ENCODE measurements at places on chromosomes 1 and 21.

- peak; percentile 48 for DNase-seq
These were observed 3.7 kb upstream of the ARHGEF19 start for GRCh38 chr1:16215882-16216753.

DNA sequence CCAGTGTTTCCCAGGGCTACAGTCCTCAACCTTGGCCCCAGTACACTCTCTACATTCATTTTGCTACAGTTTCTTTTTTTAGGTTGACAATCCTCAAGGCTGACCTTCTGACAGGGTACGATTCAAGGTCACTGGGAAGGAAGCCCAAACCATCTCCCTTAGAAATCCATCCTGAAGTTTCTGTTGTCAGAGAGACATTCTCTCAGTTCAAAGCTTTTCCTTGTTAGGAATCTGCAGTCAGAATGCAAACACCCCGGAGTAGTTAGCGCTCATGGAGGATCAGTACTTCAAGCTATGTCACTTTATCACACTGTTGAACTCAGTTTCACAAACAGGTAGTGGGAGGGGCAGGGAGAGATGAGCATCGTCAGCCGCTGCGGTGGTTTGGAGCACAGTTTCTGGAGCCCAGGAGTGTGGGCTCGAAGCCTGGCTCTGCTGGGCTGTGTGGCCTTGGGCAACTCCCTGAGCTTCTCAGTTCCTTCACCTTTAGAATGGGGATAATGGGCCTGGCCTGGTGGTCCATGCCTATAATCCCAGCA lies 4.2 kb downstream of the SLC2A5 start:
- DNase-seq, result no peak

GRCh38 chr1:231387770-231388669 lies 34.1 kb downstream of the EGLN1 start:
- no peak for DNase-seq

- no peak for DNase-seq
These were observed 387.8 kb upstream of the LYPLAL1 start for GRCh38 chr1:218785928-218786327.

DNA sequence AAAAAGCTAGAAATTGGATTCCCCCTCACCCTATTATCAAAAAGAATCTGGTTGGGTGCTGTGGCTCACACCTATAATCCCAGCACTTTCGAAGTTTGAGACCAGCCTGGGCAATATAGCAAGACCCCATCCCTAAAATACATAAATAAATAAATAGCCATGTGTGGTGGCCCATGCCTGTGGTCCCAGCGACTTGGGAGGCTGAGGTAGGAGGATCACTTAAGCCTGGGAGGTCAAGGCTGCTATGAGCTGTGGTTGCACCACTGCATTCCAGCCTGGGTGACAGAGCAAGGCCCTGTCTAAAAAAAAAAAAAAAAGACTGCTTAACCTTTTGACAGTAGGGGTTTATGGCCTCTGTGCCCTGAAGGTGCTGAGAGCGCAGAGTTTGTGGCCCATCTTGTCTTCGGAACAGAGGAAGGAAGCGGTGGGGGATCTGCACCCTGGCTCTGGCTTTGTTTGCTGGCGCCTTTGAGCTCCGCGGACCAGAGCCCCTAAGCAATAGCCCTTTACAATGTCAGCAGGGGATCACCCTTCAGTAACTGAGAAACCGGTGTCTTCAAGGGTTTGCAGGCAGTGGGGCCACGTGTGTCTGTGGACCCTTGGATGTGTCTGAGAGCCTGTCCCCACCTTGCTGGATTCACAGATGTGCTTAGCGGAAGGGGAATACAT lies 22.1 kb downstream of the SLC2A7 start:
- DNase-seq, result no peak

- DNase-seq, result no peak
These were observed 25.9 kb upstream of the TOR3A start for GRCh38 chr1:179055937-179056336.

DNA sequence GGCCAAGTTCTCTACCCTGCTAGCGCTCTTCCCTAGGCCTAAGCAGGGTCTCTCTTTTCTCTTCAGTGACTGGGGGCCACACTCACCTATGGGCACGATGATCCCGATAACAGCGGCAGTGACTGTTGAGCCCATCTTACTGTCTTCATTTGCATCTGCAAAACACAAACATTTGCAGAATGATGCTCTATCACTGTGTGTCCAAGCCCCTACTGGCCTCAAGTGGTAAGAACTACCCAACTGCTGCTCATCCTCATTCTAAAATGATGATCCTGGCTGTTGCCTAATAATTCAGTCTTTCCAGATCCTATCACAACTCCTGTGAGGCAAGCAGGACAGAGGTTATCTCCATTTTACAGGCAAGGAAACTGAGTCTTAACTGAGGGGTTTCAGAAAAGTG lies 16.7 kb upstream of the MAGOH start:
- no peak for DNase-seq

- no peak for DNase-seq
These were observed 200.6 kb downstream of the SMYD3 start for GRCh38 chr1:246306415-246307037.

DNA sequence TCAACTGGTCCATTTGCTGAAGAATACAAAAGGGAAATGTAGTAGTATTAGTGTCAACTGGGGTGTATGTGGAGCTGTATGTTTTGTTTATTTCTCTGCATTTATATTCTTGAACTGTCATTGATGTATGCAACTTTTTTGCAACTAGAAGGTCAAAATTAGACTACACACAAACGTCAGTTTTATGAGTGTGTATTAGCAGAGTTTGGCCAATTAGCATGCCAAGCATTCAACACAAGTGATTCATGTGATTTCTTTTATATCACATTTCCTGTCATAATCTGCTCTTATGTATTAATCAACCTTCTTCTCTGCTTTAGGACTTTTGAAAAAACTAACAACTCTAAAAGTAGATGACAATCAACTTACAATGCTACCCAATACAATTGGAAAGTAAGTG lies 211.1 kb downstream of the LRRC40 start:
- no peak for DNase-seq

DNA sequence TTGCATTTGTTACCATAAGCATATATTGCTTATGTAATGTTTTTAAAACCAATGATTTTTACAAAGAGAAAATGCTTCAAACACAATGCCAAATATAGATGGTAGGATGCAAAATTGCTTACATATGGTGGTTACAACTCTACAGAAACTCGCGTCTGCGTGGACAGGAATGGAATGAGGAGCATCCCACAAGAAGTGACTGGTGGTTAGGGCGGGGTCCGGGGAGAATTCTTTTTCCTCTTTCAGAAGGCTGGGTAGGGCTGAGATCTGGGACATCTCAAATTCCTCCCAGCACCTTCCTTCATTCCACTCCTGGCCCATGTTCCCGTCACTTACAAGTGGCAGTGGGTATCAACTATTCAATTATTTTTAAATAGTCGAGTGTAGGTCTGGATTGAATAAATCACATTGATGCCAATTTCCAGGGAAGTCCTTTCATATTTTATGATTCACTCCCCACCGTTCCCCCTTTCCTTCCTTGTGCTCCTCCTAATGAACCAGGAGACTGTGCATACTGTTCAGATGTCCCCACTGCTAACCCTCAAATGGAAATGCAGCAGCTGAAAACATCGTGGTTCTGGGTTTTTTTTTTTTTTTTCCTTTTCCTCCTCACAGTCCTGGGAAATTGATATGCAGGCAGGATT lies 174.5 kb upstream of the POU3F1 start:
- no peak for DNase-seq

- DNase-seq, result no peak
These were observed at the start of gene WNT3A for GRCh38 chr1:228006786-228007048. Gene WNT3A (plus strand): TSS chr1:228006998. CDS start chr1:228007129, 131 bp downstream.

GRCh38 chr21:22796147-22796546 lies 1797.9 kb downstream of the NCAM2 start:
- no peak for DNase-seq

DNA sequence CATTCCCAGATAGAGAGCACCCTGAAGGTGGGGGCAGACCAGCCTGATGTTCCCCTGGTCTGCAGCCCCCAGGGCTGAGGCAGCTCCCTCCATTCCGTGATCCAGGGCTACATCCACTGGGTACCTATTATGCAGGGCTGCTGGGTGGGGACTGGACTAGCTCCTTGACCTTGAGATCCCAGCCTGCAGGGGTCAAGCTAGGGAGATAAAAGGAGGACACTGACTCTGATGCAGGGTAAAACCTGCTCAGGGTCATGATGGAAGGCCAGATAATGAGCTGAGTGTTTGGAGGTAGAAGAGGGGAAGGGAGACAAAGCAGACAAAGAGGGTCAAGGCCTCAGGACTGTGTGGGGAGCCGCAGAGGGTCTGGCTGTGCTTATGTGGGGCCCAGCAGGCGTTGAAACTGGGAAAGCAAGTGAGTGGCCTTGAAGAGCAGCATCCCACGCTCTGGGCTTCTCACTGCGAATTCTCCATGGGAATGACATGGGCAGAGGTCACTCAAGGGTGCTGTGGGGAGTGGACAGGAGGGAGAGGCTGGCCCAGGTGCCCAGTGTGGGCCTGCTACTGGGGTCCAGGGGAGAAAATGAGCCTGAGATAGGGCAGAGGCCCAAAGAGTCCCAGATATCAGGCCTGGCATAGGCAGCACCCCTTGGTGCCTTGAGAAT lies 9.7 kb downstream of the FOXO6 start:
- no peak for DNase-seq

DNA sequence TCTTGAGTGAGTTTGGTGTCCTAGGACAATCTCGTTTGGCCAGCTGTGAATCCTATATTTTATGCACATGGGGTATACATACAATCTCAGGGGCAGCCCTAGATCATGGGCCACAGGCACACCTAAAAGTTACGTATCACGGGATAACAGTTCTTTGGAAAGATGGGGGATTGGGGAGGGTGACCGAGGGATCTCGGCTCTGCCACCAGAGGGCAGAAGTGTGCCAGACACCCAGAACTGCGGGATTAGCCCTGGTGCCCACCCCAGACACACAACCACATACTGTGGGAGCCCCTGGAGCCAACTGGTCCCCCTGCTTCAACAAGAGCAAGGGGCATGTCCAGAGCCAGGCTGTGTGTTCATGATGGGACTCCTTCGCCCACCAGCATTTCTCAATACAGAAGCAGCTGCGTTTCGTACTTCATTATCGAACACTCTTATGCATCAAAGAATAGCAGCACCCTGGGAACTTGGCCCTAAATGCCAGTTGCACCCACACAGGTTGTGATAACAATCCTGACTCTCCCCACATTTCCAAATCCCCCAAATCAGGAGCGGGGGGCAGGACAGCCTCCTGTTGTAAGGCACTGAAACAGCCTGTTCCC lies 37.4 kb downstream of the TMCO4 start:
- peak; percentile 35 for DNase-seq

DNA sequence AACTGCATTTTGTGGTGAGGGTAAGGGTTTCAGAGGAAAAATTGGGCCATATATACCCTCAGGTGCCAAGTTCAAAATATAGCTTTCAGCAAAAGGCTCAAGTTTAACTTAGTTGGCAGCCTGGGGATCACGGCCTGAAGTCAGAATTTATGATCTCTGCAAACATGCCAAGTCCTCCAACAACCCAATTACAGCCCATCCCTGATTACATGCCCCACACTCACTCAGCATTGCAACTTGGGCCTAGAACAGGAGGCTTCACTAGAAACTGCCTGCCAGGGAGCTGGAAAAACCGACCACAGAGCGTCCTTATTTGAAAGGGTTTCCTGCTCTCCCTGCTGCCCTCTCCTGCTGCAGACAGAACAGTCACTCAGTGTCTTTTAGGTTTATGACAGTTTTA lies 12.4 kb downstream of the FYB2 start:
- no peak for DNase-seq

DNA sequence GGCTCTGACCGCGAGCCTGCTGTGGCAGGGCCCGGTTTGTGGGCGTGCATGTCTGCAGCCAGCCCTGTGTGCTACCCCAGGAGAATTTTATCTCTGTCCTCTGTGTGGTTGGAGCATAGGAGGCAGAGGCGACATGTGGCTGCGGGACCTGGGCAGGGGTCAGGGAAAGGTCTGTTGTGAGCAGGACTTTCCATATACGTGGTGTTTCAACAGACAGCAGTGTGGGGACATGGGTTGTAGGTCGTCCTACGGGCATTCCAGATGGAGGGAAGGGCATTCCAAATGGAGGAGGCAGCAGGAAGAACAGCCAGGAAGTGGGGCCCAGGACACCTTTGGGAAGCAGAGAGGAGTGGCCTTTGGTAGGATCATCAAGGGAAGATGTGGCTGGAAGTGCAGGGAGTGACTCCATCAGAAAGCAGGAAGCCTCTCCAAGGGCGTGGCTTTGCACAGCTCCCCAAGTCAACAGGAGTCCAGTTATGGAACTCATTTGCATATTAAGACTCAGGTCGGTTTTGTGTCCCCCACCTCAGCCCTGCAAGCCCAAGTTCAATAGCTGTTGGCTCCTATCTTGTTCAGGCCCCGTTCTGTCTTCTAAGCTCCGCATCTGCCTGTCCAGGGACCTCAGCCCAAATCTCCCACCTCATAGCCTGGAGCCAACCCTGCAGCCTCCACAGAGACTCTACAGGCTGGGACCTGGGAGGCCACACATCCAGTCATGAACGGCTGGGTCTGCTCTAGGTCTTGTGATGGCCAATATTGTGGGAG lies 309.1 kb downstream of the MATN1 start:
- DNase-seq, result no peak

- no peak for DNase-seq
These were observed 42.3 kb downstream of the UBE4B start for GRCh38 chr1:10074852-10075730.

DNA sequence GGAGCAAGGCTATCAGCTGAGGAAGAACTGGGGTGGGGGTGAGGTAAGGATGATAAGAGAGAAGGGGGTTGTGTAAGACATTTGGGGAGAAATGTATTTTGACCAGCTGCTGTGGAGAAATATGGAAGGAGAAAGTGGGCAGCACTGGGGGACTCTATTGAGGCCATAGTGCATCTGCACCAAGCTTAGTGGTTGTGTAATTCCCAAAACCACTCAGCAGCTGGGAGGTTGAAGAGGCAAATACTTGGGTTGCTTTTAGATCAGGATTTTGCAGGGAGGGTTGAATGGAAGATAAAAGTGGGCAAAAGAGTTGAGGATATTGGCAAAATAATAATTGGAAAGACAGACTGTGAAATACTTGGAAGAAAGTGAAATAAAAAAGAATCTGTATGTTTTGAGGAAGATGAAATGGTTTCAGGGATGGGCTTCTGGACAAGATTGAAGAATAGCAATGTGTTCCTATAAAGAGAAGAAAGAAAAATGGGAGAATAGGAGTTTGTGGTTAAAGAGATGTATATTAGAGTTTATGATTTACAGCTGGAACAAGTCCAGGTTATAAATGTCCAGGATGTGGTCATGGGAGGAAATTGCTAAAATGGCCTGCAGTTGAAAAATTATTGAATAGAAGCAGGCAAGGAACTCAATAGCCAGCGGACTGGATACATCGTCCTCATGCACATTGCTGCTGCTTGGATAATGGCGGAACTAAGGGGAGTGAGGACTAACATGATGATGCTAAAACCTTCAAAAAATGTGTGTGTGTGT lies 162.7 kb downstream of the DNM3 start:
- DNase-seq, result no peak

Data from stimulated activated CD4-positive, alpha-beta T cell treated with anti-CD3 and anti-CD28 coated beads, Interleukin-4, amount 100 ng/mL, for 4 hours (primary cell).